ENCODE measurements at places on chromosomes 7 and 10.

DNA sequence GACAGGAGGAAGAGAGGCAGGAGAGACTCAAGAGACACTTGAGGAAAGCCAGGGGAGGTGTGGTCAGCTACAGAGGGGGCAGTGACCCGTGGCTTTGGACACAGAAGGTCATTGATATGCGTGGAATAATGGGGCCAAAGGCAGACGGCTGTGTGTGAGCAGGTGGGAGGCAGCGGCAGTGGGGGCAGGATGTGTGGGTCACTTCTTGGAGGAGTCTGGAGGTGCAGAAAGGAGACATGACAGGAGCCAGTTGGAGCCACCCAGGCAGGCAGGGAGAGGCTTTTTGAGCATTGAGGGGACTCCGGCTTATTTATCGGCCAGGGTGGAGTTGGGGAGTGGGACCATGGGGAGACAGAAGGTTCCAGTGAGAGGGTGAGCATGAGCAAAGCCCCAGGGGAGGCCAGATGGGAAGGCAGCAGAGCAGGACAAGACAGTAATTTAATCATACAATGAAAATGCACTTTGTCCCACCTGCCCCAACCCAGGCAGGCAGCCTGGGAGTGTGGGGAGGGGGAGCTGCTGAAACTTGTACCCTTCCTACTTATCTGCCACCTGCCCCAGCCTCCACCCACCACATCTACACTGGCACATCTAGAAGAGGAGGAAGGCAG lies 5.0 kb downstream of the LDB3 start:
- DNase-seq = no peak

DNA sequence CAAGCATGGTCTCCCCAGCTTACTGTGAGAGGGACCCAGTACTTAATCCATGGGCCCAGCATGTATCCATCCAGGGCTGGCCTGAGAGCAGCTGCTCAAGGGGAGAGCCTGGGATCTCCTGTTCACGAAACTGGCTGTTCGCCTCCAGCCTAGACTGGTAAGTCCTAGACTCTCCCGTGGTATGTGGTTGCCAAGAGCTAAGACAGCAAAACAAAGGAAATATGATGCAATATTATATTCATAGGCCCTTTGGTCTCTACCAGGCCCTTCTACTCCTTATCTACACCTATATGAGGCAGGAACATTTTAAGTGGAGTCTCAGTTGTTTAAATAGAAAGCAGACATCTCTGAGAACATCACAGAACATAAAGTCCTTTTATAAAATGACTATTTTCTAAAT lies 28.9 kb upstream of the STK17A start:
- no peak for DNase-seq

GRCh38 chr7:113996405-113996804 lies 77.6 kb upstream of the PPP1R3A start:
- DNase-seq = no peak

GRCh38 chr7:99953649-99954048 lies 22.2 kb downstream of the AZGP1 start:
- DNase-seq = no peak

DNA sequence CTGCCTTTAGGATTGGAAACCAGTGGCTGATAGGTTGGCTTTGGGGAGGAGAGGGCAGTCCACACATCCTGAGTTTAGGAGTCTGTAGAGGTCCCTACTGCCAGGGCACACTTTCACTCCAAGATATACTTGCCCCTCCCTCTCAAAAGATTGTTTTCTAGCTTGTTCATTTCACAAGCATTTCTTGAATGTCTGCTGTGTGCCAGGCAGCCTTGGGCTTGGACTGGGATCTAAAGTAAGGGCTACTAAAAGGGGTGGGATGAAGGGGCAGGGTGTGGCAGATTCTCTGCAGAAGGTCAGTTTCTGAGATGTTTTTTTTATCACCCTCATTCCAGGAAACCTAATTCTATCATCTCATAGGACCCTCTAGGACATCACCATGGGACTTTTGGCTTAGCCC lies 272.4 kb downstream of the SKAP2 start:
- no peak for DNase-seq
